ENCODE measurements at places on chromosomes 11 and 22. TPM values are rescaled to one million over a fixed set of nuclear protein-coding genes. Genes with fewer than 3 reads are reported as not detected.

The OR56A1 gene
- total RNA-seq: 0.27 TPM

The TEX54 gene
- not detected for total RNA-seq

The BTG4 gene
- not detected for total RNA-seq

The MYBPC3 gene
- 0.18 TPM for total RNA-seq

All from cerebellum (tissue), 4 donors.